BJ (cell line): ENCODE measurements at places on chromosomes 2 and 18.

DNA sequence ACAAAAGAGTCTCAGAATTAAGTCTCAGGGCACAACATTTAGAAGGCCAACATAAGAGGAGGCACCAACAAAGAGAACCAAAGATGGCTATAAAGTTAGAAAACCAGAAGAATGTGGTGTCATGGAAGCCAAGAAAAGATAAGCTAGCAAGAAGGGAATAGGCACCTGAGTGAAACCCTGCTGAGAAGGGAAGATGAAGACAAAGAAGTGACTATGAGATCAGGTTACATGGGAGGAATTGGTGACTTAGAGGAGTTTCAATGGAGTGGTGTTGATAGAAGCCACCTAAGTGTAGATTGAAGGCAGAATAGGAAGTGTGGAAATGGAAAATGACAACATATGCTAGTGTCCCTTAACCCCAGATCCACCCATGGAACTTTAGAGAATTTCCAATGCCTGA, 327.6 kb upstream of the KCNJ3 start:
- DNase-seq: no peak

DNA sequence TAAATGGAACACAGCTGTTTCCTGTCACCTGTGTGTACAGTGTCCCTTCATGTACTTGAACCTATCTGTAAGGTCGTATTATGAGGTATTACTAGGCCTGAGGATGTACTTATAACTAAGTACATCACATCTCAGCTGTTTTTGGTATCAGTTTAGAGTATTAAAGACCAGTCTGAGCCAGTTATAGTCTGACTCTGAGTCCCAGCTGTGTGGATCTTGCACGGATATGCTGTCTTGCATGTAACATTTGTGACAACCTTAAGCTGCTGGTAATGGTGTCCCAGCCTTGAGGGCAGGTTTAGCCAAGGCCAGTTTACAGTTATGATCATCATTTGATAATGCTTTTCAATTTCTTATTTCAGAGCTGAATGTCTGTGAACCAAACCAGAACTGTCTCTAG, 496.3 kb downstream of the SLC4A3 start:
- DNase-seq: no peak

DNA sequence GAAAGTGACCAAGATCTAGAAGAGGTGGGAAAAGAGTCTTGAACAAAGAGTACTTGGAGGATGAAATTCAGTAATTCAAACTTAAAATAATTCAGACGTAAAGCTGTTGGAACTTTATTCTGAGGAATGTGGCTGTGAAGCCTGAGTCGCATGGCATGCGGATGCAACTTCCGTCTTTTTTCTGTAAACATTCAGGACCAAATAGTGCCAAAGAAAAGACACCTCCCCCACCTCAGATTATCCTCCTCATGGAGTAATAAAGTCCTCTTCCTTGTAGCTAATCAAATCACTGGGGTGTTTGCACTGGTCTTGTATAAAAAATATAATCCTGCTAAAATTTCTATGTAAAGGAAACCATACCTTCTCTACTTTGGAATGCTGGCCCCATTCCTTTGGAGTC, 790.4 kb downstream of the TSN start:
- no peak for DNase-seq

DNA sequence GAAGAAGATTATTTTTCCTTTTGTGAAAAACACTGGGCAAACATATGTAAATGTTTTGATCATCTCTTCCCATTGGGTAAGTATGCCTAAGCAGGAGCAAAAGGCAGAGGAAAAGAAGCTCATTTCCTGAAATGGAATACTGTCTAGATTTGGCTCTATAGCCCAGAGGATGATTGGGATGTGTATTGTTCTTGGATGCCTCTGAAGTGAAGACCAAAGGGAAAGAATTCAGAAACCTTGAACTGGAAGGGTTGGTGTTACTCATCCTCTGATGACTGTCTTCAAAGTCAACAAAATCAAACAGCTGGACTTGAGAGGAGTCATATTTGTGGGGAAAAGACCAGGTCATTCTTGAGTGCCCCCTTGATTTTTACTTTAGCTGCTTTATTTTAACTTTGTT, 112.6 kb upstream of the NT5C1B start:
- no peak for DNase-seq

GRCh38 chr2:182949572-182950189, 83.2 kb upstream of the FRZB start:
- no peak for DNase-seq

GRCh38 chr2:68119504-68119903, 38.2 kb upstream of the PNO1 start:
- no peak for DNase-seq

DNA sequence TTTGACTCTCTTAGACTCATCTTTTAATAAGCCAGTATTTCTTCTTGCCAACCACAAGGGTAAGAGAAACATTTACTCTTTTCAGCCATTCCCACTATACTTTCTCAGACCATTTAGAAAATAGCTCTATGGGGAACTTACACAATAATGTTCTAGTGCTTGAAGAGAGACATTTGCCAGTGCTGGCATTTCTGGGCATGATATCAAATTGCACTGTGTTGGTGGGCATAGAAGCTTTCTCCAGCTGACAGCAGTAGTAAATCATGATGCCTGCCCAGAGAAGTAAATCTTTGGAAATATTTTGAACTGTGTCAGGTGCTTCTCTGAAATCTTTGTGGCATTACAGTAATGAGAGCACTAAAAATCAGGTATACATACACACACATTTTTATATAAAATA, 346.6 kb downstream of the CBLN2 start:
- no peak for DNase-seq

DNA sequence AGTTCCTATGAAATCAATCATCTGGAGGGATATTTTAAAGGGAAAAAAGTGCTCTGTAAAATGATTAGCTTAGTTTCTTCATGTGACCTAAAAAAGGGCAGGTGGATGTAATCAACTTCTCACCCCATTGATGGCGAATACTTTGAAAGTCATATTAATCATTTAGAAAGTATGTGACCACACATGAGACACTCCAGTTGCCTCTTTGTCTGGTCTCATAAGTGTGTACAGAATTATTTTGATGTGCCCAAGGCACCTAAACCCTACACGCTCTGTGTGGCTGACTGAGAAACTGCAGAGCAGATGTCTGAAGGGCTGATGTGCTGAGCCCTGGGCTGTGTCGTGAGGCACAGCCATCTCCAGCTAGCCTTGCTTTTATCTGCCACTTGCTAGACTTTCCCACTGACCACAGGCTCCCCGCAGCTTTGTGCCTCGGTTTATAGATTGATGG, 26.9 kb downstream of the SGPP2 start:
- DNase-seq: no peak

- DNase-seq: no peak
These were observed 1.5 kb downstream of the MALL start for GRCh38 chr2:110113961-110114591.

DNA sequence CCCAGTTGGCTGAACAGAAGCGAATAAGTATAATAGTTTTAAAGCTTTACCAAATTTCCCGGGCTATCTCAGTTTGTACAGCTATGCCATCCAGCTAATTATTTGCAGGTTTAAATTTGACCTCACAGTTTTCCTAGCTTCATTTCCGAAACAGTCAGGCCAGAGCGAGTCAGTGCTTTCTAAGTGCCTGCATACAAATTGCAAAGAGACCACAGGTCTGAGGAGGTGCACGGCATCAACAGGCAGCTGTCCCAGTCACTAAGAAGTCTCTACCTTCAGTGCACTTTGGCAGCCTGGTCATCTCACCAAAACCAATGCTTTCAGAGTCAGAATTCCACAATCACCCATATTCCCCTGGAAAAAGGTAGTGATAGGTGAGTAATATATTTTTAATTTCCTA, 51.9 kb downstream of the LAMA1 start:
- DNase-seq: no peak

GRCh38 chr18:35695384-35695783, 113.8 kb downstream of the GALNT1 start:
- DNase-seq: no peak

GRCh38 chr18:51120809-51121596, 76.5 kb downstream of the MEX3C start:
- no peak for DNase-seq

- no peak for DNase-seq
These were observed 235.9 kb downstream of the EIPR1 start for GRCh38 chr2:3141696-3142095.

DNA sequence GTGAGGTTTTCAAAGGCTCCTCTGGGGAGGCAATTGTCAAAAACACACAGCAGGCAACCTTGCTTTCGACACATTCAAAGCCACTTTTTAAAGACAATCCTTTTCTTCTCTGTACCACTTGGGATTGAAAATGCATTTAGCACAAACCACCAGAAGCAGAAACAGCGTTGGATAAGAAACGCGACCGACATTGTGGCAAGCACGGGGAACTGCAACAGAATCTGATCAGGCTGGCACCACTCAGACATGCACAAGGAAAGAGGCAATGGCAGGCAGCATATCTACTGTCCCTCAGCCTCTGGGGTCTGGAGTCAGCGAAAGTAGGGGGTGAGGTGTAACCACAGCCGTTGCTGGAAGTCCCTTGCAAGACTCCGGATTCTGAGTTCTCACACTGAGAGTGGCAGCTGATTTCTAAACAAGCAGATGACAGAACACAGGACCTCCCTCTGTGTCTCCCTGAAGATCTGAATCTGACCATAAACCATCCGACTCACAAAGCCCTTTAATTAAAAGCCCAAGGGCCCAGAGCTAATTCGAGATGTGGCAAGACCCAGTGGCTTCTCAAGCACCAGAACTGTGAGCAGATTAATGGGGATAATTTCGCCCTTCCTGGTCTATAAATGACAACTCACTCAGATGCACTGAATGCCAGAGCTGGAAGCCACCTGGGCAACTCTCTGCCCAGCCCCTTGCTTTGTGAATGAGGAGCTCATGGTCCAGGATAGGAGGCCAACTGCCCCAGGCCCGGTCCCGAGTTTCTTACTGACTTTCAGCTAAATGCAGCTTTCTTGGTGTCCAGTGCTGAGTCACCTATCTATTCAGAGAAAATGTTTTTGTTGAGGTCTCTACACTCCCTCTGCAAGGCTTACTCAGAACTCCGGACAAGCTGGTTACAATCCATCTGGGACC, 29.6 kb downstream of the CYRIA start:
- no peak for DNase-seq

- DNase-seq: no peak
These were observed 14.7 kb downstream of the RRM2 start for GRCh38 chr2:10137053-10137843.

DNA sequence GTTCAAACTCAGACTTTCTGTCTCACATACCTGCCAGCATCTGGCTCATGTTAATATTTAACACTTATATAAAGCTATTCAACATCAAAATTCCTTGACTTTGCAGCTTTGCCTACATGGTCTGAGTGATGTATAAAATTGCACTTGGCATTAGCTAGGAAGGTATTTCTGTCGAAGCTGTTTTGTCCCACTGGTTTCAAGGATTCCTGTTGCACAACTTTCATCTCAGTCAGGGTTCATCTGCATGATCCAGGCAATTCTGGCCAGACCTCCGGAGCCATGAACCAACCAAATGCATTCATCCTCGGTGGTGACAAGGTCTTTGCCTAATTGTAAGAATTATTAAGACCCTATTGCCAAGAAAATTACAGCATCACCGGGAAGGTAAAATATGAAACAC, 185.4 kb downstream of the ZEB2 start:
- no peak for DNase-seq

DNA sequence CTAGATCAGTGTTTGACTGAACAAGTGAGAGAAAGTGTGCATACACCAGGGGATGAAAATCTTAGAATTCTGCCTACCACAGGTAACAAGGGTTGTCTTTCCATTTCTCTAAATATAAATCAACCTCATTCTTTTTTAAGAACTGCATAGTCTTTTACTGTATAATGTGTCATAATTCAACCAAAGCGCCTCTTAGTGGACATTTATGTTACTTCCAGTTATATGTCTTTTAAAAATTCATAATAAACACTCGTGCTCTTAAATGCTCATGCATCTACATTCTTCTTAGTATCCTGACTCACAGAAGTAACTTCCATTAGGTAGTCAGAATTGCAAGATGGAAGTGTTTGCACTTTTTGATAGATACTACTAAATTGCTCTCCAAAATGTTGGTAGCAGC, 76.2 kb downstream of the CHRNA1 start:
- no peak for DNase-seq

- DNase-seq: no peak
These were observed 48.0 kb downstream of the LOXHD1 start for GRCh38 chr18:46609048-46609447.

DNA sequence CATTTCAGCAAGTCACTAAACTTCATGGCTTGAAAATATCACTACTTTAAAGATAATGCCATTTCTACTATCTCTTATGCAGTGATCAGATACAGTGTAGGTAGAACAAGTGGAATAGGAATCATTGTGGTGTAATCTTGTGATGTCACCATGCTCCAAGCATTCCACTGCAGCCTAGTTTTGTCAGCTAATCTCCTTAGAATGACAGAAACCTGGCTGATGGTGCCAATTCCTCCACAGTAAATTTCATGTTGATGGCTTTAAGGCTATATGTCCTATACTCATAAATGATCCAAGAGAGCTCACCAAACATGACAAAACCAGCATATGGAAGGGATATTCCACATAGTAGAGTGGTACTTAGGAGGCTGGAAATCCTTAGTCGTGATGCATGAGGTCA, 184.9 kb downstream of the PDE1A start:
- DNase-seq: no peak

- no peak for DNase-seq
These were observed 39.4 kb upstream of the SMAD2 start for GRCh38 chr18:47969816-47970215.

- DNase-seq: no peak
These were observed 28.7 kb downstream of the ACAA2 start for GRCh38 chr18:49784427-49785185.
